ENCODE measurements at places on chromosomes 16 and 17.

GRCh38 chr16:73253922-73254480 is 206.1 kb upstream of the ZFHX3 start:
- no peak for DNase-seq

DNA sequence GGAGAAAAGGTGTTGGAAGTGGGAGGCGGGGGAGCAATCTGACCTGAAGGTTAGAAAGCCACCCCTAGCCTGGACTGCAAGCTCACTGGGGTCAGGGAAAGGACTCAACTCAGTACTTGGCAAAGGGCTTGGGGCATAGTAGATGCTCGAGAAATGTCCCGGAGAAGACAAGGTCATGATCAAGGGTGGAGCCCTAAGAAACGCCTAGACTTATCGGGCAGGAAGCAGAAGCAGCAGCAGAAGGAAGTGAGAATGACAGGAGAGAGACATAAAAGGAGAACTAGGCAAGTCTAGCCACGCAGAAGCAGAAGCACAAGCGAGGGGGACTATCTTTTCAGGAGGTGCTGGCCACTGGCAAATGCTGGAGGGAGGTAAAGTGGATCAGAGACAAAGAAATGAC is 10.2 kb downstream of the COTL1 start:
- no peak for DNase-seq

DNA sequence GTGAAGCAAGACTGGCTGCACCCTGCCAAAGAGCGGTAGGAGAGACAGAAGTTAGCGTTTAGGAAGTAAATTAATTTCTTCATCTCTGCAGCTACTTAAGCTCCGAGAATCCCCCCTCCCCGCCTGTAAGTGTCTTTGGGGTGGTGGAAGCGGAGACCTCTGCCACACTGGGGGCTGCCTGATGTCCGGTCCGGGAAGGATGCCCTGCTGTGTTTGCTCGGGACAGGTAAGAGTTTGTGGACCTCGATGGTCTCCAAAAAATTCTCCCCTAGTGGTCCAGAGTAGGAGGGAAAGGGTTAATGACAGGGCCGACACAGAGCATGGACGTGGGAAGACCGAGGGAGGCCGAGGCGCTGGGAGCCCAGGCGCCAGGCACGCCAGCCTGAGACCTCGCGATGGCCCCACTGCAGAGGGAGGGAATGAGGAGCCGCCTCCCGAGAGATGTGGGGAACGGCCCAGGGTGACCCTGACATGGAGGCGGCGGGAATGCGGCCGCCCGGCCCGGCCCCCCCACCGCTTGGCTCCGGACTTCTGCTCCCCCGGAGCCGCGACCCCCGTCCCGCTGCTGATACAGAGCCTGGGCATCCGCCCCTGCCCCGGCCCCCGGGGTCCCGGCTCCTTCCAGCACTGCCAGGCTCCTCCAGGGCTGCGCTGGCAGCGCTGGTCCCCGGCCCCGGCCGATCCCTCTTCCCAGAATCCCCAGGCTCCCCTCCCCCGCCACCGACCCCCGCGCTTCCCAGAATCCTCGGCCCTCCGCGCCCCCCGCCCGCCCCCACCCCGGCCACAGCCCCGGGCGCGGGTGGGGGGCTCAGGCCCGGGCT is 680 bp downstream of the ZNF629 start:
- DNase-seq = no peak

DNA sequence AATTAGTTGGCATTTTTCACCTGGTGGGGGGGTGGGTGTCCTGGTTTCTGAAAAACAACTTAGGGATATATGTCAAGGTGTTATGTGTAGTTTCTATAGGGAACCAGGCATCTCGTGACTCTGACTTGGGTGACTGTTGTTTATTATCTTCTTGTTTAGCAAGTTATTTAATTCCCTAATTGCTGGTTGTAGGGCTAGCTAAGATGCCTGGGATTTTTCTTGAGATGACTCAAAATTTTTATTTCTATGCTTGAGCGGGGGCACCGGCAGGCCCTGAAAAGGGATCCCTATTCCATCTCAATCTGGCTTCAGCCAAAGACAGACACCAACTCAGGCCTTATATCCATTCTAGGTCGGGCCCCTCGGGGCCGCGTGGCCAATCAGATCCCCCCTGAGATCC is 3.2 kb downstream of the DPH1 start:
- no peak for DNase-seq

All from ureter (tissue), 1 donor.